ENCODE measurements at places on chromosomes 13 and 19. TPM values are rescaled to one million over a fixed set of nuclear protein-coding genes. Genes with fewer than 3 reads are reported as not detected.

- no peak for DNase-seq
These were observed 1981.0 kb upstream of the PRR20A start for GRCh38 chr13:55159765-55160164.

GRCh38 chr13:64052521-64052920 lies 2636.9 kb upstream of the PCDH20 start:
- DNase-seq: no peak

DNA sequence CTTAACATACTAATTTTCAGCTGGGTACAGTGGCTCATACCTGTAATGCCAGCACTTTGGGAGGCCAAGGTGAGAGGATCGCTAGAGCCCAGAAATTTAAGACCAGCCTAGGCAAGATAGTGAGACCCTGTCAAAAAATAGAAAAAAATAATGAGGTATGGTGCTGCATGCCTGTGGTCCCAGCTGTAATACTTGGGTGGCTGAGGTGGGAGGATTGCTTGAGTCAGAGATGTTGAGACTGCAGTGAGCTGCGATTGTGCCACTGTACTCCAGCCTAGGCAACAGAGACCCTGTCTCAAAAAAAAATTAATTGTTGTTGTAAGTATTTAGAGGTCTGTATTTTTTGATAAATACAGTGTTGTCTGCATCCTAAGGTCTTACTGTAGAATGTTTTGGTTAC lies 66.8 kb downstream of the FNDC3A start:
- no peak for DNase-seq

- no peak for DNase-seq
These were observed 107.2 kb downstream of the FNDC3A start for GRCh38 chr13:49082653-49083536.

DNA sequence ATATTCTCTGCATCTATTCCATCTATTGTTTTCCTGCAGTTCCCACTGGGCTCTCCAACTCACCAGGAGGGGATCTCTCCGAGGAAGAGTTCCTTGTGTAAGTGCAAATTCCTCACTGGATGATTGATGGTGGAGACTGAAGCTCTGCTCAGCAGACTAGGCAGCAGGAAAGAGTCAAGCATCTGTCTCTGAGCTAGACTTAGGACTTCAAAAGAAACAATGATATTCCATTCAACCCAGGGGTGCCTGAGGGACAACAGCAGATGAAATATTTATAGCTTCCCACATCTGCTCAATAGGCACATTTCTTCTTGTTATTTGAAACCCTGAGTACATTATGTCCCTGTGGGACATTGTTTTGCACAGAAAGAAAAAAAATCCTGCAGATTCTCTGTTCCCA lies at the start of the genes OR7A5 and OR7C1:
OR7A5 (minus strand) TSS at position 175 of the 400 bp plus-strand sequence. CDS start 6,944 bp downstream, outside the sequence.
OR7C1 (minus strand) TSS at position 175 of the 400 bp plus-strand sequence. CDS start 35,049 bp downstream, outside the sequence.
- no peak for DNase-seq

DNA sequence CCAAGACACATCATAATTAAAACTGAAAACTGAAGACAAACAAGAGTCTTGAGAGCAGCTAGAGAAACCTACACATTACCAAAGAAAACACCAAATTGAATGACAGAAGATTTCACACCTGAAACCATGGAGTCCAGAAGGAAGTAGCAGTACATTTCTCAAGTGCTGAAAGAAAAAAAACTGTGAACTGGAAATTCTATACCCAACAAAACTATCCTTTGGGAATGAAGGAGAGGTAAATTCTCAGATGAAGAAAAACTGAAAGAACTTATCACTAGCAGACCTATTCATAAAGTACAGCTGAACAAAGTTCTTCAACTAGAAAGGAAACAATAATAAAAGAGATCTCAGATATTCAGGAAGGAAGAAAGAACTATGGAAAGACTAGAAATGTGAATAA lies 198.7 kb upstream of the ZNF507 start:
- DNase-seq: no peak

CHAF1A gene
- 11.1 TPM for polyA plus RNA-seq

GRCh38 chr13:42071672-42072419 lies 23.4 kb downstream of the DGKH start:
- DNase-seq: no peak

DNA sequence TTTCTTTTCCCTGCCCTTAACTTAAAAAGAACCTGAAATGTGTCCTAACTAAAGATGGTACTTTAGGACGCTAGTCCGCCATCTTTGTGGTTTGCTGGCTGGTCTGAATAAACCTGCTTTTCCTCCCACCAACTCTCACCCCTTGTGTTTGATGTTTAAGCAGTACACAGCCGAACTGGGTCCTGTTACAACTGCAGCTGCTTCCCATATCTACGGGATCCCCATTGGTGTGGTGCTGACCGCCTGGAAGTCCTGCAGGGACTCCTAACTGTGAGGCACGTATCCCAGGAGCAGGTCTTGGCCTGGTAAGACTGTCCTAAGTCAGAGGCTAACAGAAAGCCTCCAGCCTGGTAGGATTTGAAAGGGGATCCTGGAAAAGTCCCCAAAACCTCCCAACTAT lies 40.9 kb upstream of the VSTM2B start:
- no peak for DNase-seq

GRCh38 chr19:23706657-23707056 lies 19.6 kb upstream of the ZNF675 start:
- DNase-seq: no peak

- DNase-seq: no peak
These were observed 134.7 kb upstream of the GPR12 start for GRCh38 chr13:26895081-26895807.

APOE gene
- 3,558 TPM for polyA plus RNA-seq

GRCh38 chr19:18390065-18390907 lies 4.3 kb downstream of the GDF15 start:
- DNase-seq: no peak

DNA sequence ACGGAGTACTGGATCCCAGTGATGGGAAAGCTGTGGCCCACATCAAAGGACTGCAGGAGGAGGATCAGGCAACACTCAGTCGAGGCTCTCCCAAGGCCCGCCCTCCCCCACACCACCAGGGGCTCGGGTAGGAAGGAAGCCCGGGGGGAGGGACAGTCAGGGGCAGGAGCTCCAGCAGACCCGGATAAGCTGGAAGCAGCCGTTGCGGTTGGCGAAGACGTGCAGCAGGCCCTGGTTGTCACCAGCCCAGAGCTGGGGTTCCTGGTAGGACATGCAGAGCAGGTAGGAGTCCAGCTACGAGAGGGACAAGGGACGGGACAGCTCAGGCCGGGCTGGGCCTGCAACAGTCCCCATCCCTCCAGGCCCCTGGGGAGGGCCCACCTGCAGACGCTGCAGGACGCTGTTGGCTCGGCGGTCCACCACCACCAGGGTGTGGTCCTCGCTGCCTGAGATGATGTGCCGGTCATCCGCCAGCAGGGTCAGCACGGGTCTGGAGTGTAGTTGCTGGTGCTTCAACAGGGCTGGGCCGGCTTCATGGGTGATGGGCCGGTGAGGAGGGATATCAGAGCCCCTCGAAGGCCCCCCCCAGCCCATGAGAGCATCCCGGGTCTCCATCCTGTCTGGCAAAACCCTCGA lies 1.9 kb downstream of the GNG14 start:
- DNase-seq: no peak

COL5A3 gene
- polyA plus RNA-seq: 2.1 TPM

DNA sequence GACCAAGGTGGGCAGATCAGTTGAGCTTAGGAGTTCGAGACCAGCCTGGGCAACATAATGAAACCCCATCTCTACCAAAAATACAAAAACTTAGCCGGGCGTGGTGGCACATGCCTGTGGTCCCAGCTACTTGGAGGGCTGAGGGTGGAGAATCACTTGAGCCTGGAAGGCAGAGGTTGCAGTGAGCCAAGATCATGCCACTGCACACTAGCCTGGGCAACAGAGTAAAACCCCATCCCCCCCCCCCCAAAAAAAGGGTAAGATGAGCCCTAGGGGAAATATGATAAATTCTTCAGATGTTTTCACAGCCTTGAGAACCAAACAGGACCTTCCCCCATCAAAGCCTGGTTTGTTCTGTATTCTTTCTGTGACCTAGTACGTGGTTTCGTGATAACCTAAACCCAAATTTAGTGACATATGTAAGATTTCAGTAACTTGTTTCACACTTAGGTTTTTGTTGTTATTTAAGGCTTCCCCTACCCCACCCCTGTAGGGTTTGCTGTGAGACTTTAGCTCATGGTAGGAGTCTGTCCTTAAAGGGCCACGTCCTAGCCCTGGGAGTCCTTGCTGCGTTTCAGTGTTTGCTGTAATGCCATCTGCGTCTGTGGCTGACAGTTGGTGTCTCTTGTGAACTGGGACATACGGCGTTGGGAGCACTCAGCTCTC lies 49.6 kb downstream of the MYO9B start:
- no peak for DNase-seq

CPAMD8 gene
- polyA plus RNA-seq: 8.7 TPM

PSG7 gene
- not detected for polyA plus RNA-seq

DNA sequence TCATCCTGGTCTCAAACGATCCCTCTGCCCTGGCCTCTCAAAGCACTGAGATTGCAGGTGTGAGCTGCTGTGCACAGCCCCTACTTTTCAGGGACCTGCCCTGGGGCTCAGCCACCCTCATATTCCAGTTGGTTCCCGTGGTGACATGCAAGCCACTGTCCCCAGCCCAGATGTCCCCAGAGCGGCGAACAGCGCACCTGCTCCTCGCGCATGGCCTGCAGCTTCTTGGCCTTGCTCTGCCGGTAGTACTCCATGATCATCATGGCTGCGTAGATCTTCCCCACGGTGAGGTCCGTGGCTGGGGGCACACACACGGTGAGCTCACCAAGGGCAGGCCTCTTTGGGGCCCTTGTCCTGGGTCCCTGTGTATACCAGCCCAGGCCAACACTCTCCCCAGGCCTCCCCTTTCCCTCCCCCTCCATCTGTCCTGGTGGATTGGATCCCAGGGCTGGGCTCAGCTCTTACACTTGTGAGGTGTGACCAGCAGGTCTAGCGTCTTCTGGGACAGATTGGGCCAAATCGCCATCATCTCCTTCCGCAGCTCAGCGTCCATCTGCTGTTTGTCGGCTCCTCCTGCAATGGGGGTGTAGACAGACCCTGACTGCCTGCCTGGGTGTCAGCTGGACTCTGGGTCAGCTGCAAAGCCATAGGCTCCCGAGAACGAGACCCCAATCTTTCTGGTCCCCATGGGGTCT lies 64.0 kb downstream of the IER2 start:
- DNase-seq: no peak

DMKN gene
- polyA plus RNA-seq: 99.5 TPM

MBD3L2 gene
- not detected for polyA plus RNA-seq

DNA sequence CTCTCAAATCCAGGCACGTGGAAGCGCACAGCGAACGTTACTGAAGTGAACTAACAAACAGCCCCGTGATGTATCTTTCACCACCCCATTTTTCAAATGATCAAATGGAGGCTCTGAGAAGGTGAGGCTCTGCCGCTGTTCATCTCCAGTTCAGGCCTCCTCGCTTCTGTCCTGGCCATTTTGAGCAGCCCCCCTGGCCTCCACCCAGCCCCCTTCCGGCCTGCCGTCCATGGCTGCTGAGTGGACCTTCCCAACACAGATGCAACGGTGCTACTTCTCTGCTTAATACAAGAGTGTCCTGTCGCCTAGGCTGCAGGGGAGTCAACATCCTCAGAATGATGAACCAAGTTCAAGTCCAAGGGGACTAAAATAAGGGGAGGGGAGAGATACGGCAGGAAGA lies 9.7 kb downstream of the SYDE1 start:
- DNase-seq: no peak

APC2 gene
- 0.40 TPM for polyA plus RNA-seq

GRCh38 chr13:34578471-34578870 lies 363.6 kb upstream of the NBEA start:
- DNase-seq: no peak

CEACAM3 gene
- not detected for polyA plus RNA-seq

DNA sequence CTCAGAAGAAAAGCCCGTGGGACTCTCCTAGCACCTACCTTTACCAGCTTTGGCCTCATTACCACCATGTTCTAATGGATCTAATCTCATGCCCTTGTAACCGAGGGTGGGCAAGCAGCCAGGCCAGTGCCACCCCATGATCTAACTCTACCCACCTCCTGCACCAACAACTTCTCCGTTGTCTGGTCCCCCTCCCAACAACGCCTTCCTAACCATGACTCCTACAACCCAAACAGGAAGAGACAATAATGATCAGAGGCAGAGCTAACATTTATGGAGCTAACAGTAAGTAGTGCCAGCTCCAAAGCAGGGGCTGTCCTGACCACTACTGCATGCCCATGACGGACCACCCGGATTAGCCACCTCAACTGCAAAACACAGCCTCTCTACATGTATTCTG lies 3.5 kb downstream of the USP12 start:
- DNase-seq: no peak

DNA sequence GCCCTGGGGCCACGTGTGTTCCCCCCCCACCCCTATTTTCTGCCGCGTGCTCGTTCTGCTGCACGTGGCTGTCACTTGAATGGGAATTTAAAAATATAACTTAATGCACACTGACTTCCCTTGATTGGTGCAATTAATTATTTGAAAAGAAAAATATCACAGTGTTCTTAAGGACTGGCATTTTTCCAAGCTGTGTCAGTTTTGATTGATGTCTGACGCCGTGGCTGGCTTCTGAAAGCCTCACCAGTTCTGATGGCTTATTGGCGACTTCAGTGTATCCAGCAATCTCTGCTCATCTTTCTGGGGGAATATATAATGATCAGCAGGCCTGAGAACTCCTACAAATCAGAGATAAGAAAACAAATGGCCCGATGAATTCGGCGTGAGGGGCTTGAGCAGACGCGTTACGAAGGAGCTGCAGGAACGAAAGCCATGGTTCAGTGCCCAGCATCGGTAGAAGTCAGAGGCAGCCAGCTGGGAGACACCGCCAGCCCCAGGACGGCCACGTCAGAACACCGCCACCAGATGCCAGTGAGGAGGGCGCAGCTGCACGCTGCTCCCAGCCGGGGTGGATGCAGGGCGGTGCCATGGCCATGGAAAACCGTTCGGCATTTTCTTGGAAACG lies 111.2 kb downstream of the KDM4B start:
- DNase-seq: no peak

- peak; percentile 19 for DNase-seq
These were observed 46.7 kb upstream of the KL start for GRCh38 chr13:32969516-32969941.

DNA sequence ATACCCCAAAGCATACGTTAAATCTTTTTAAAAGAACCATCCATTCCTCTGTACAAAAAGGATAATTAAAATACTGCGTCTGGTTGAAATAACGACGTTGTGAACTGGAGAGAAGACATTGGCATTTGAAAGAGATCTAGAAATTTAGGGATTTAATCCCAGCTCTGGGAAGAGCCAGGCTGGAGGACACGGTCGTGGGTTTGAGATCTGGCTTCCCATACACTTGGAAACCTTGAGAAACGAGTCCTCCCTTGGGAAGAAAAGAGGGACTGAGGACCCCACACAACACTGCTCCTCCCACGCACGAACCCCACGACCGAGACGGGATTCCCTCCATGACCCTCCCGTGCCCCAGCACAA lies 625 bp downstream of the ZNF709 start:
- no peak for DNase-seq

Data from hepatocyte (in vitro differentiated cells).